ENCODE measurements at places on chromosomes 7 and 10.

DNA sequence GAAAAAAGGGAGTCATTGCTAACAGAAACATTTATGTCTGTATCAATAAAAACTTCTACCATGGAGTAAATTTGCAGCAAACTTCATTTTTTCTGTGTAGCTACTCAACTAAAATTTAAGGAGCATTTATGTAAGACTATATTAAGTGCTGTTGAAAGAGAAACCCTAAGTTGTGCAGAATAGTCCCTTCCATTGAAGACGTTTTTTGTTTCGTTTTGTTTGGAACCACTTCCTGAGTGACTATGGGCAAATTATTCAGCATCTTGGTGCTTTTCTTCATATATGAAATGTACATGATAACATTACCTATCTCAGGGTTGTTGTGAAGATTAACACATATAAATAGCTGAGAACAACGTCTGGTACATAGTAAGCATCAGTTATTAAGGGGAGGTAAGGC is 24.3 kb downstream of the SEM1 start:
- no peak for DNase-seq

DNA sequence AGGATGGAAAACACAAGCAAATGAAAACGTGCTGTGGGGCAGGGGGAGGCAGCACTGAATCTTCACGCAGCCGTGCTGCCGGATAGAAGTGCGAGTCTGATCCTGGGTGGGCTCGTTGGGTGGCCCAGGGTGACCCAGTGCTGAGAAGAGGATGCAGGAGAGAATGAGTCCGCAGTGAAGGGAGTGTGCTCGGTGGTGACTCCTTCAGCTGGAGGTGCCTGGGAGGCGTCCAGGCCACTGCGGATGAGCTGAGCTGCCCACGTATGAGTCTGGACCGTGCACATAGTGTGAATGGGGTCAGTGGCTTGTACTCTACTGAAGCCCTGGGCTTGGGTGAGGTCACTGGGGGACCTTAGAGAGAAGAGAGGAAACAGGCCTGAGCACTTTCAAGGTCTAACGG is 190.0 kb upstream of the MGMT start:
- DNase-seq, result no peak

GRCh38 chr7:70091362-70091761 is 493.1 kb downstream of the AUTS2 start:
- DNase-seq, result no peak

GRCh38 chr10:17047908-17048307 is 81.7 kb downstream of the CUBN start:
- DNase-seq, result no peak

DNA sequence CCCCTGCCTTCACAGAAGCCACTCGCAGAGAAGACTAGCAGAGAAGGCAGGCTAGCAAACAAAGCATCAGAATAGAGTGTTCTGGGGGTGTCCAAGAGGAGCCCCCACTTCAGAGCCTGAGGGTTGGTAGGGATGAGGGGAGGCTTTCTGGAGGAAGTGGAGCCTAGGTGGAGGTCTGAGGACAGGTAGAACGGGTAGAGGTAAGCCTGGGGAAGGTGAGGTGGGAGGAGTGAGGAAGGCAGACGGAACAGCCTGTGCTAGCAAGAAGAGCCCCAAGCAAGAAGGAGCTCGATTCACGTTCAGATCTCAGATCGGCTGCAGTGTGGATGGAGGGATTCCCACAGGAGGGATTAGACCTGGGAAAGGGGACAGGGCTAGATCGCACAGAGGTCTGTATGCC is 66.0 kb upstream of the DUSP5 start:
- DNase-seq, result no peak

GRCh38 chr7:71457021-71457420 is 325.1 kb downstream of the GALNT17 start:
- DNase-seq, result no peak

DNA sequence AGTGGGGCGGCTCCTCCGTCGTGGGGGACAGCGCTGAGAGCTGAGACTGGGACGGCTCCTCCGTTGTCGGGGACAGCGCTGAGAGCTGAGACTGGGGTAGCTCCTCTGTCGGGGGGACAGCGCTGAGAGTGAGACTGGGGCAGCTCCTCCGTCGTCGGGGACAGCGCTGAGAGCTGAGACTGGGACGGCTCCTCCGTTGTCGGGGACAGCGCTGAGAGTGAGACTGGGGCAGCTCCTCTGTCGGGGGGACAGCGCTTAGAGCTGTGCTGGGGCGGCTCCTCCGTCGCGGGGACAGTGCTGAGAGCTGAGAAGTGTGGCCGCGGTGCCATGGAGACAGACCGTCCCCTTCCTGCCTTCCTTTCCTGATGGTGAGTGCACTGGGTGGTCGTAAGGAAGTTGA is 136.4 kb downstream of the DYNC2I1 start:
- DNase-seq, result no peak

- DNase-seq, result no peak
Observed at GRCh38 chr7:124908259-124908658, 21.4 kb downstream of the POT1 start.

DNA sequence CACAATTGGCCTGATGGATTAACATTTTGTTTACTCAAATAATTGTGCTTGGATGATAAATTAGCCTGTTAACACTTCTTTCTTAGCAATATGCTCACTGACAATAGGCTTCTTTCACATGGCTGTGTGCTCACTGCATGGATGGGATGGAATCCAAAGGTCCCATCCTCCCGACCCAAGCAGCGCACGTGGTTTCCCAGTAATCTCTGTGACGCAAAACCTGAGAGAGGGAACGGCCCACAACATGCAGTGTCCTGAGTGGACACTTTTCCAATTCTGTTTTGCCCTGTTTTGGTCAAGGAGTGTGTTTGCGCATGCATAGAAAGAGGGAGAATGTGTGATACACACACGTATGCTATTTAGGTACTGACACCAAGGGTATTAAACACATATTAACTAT is 42.1 kb upstream of the RASGEF1A start:
- DNase-seq, result no peak

GRCh38 chr10:12588091-12588860 is 238.9 kb downstream of the CAMK1D start:
- DNase-seq, result no peak

GRCh38 chr7:30313793-30314192 is 29.4 kb downstream of the ZNRF2 start:
- no peak for DNase-seq

GRCh38 chr7:2084331-2084730 is 148.4 kb downstream of the MAD1L1 start:
- no peak for DNase-seq

GRCh38 chr10:60237977-60238758 is 151.5 kb downstream of the ANK3 start:
- peak; percentile 30 for DNase-seq

- peak; percentile 62 for DNase-seq
Observed at GRCh38 chr10:23754179-23754578, 315.3 kb downstream of the OTUD1 start.

DNA sequence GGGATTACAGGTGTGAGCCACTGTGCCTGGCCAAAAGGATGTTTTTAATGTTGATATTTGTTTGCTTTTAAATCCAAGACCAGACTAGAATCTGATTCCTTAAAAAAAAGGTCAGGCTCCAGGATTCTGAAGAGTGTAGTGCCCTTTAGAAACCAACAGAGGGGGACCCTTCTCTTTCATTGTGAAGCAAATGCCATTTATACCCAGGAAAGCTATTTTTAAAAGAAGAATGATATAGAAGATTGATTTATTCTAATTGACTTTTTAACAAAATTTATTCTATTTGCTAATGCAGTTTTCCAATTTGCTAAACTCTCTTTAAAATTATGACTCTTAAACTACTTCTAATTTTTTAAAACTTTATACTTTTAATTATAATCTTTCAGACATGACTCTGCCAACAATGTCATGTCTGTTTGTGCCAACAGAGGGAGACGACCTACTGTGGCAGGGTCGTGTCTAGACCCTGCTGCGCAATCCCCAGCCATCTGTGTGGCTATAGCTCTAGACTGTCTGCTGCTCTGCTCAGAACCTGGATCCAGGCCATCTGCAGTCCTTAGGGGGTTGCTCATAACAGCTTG is 201.0 kb upstream of the IMMP2L start:
- peak; percentile 51 for DNase-seq

- DNase-seq, result peak; percentile 77
Observed at GRCh38 chr10:77236700-77237099, 400.9 kb downstream of the KCNMA1 start.

DNA sequence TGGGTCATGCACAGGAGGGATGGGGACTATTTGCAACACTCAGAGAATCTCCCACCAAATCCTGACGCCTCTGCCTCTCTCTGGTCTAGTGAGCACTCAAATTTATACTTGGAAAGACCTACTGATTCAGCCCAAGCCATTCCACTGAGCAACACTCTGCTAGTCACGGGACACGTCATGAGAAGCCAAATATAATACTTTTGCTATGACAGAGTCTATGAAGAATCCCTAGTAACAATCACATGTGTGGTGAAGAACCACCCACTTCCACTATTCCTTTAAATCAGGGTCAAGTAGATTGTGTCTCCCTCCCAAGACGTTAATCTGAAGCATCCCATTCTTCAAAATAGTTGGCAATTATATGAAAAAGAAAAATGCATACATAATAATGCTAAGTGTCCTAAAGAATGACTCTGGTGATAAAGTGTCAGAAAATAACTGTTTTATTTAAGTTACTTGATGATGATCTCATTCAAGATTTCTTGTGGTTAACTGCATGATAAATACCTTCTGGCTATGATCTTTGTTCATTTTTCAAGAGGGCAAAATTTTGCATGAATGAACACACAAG is 28.5 kb downstream of the CHCHD3 start:
- peak; percentile 99 for DNase-seq

GRCh38 chr10:123583639-123584418 is 82.3 kb upstream of the GPR26 start:
- peak; percentile 70 for DNase-seq

DNA sequence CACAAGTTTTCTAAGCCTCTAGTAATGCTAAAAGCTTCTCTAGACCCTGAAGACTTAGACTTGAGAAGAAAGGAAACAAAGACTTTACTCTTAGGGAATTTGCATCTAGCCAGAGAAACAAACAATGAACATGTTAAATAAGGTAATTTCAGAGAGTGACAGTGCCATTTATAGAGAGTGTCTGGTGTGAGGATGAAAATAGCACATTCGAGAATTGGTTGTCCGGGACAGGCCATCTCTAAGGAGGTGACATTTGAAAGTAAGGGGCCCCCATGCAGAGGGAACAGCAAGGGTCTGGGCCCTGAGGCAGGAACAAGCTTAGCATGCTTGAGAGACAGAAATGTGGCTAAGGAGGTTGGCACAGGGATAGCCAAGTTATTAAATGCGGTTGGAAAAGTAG is 48.1 kb downstream of the ADAM22 start:
- DNase-seq, result no peak

DNA sequence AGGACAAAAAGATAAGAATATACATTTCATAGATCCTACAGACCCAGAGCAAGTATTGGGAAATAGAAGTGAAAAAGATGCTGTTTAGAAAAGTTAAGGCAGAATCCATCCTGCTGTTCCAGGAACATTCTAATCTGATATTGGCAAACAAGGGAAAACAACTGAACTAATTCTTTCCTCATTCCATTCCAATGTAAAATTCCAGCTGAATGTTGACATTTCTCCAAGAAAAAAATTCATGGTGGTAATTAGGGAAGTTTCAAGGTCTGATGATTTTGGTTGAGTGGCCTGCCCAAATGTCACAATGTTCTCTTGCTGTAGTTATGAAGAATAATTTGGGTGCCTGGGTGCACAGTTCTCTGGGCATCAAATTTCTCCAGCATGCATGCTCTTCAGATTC is 15.2 kb downstream of the PIP start:
- DNase-seq, result peak; percentile 17

DNA sequence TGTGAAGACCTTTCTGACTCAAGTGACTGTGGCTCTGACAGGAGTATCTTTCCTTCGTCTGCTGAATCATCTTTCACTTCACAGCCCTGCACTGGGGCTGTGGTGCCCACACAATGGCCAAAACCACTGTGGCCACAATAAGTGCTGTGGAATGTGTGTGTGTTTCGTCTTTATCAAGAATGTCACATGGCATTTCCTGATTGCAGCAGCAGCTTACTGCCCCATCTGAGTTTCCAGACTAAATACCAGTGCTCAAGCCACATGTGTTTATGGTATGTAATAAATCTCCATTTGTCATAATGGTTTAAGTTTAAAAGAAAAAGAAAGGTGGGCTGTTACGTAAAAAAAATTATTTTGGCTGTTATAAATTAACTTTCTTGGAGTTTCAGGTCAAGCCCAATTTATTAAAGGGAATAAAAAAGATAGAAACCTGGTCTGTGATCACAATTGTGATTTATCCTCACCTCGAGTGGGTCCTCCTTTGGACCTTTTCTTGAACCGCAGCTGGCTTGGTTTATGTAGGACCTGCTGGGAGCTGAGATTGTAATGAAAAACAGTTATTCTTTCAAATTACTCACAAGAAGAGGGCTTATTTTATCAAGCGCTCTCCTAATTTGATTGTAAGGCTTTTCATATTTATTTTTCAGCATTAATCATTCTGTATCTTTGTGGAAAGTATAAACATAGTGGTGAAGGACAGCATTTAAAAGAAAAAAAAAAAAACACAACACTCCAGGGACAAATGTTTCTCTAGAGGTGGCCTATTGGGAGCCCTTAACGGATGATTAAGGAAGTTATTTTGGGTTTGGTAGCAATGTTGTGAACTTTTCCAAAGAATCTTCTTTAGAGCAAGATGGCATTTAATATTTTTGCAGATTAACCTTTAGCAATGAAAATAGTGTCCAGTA is 116.2 kb downstream of the LRMDA start:
- DNase-seq, result peak; percentile 93

All from kidney tubule cell (primary cell).